ENCODE measurements at places on chromosomes 6 and 20.

- no peak for DNase-seq
These were observed 23.6 kb downstream of the POFUT1 start for GRCh38 chr20:32231245-32231644.

GRCh38 chr20:46541229-46541935 lies 9.1 kb downstream of the OCSTAMP start:
- DNase-seq, result no peak

DNA sequence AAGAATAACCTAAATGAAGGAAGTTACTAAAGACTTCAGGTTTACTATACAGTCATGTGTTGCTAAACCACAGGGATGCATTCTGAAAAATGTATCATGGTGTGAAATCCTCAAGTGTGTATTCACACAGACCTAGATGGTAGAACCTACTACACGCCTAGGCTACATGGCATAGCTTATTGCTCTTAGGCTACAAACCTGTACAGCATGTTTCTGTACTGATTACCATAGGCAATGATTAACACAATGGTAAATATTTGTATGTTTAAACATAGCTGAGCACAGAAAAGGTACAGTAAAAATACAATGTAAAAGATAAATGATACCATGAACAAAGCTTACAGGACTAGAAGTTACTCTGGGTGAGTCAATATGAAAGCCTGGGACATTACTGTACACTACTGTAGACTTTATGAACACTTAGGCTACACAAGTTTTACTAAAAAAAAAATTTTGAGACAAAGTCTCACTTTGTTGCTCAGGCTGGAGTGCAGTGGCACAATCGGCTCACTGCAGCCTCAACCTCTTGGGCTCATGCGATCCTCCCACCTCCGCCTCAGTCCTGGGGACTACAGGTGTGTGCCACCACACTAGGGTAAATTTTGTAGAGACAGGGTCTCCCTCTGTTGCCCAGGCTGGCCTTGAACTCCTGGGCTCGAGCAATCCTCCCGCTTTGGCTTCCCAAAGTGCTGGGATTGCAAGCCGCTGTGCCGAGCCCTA lies 36.0 kb downstream of the ADNP start:
- no peak for DNase-seq

DNA sequence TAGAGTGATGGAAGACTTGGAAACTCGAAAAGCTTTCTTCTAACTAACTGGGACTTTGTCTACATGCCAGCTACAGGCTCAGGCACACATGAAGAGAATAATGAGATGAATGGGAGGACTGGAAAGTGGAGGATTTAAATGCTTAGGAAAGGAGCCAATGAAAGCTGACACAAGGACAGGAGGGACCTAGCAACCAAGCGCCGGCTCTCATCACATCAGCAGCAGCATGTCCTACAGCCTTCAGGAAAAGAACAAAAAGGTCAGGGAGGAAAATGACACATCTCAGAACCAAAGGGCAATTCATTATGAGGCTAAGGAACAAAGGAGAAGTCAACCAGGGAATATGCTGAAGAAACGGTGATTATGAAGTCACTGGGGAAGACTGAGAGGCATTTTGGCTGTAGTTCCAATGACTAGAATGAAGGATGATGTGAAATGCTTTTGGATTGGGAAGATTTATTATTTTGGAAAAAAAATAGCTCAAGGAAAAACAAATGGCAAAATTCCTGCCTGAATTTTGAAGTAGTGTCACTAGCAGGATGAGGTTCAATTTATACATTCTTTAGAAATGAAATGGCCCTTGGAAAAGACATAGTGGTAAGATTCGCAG lies 5.7 kb downstream of the BACH2 start:
- DNase-seq, result no peak

DNA sequence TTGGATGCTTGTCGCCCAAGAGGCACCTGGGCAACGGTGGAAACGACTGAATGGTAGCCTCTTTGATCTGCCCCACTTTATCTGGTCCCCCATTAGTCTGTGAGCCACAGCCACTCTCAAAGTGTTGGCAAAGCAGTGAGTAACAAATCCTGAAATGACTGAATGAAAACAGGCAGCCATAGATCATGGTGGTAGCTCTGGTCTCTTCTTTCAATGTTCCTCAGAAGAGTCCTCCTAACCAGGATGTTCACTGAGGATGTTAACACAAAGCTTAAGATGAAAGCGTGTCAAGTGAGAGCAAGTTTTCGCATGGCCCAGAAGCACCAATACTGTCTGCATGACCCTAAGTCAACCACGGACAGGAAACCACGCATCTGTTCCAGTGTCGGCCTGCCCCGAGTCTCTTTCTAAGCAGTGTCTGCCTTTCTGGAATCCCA lies 107.3 kb downstream of the IRF4 start:
- DNase-seq, result peak; percentile 50

DNA sequence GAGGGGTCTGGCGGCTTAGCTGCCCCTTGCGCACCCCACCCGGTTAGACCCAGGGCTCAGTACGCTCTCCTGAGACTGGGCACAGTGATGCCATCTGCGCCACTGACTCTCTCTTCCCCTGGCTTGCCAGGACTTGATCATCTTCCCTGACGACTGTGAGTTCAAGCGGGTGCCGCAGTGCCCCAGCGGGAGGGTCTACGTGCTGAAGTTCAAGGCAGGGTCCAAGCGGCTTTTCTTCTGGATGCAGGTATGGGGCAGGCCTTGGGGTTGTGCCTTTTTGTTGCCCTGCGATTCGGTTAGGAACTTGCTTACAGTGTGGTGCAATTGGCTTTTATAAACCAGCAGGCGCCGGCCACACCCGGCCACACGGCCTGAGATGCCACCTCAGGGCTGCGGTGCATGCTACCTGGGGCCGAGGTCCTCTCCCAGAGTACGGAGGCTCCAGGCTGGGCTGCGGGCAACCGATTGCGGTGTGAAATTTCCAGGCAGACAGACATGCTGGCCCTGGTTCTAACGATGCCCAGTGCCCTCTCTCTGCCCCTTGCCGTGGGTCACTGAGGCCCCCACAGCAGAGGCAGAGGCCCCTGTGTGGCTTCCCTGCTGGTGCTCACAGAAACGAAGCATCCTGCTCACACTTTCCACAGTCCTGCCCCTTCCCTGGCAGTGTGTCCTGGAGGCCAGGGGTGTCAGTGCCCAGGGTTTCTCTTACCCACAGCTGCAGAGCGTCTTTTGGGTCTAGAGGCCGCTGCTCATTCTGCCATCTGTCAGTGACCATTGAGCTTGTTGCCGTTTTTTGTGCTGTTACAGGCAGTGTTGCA lies 1.7 kb downstream of the ADRM1 start:
- DNase-seq, result no peak

DNA sequence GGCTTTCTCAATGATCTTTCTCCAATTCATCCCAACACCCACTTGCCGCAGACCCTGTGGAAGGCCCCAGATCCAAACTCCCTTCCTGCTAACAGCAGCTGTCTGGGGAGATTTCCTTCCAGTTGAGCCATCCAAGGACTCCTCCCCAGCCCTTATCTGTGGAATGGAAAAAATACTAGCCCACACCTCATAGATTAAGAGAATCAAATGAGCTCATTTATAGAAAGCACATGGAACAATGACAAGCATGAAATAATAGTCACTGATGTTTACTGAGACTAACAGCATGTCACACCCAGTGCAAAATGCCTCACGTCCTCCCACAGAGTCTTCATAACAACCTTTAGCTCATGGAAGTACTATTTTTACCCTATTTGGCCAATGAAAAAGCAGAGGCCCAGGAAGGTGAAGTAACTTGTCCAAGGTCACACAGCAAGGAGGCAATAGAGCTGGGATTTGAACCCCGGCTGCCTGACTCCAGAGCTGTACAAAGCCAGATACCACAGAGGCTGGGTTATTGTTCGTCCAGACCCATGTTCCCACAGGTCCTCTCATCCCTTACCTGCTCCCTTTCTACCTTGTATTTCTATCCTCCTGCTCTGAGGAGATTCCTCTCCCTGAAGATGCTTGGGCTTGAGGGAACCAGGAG lies 23.4 kb upstream of the PTGIS start:
- DNase-seq, result no peak

GRCh38 chr6:46199387-46199786 lies 28.6 kb upstream of the ENPP5 start:
- DNase-seq, result no peak

DNA sequence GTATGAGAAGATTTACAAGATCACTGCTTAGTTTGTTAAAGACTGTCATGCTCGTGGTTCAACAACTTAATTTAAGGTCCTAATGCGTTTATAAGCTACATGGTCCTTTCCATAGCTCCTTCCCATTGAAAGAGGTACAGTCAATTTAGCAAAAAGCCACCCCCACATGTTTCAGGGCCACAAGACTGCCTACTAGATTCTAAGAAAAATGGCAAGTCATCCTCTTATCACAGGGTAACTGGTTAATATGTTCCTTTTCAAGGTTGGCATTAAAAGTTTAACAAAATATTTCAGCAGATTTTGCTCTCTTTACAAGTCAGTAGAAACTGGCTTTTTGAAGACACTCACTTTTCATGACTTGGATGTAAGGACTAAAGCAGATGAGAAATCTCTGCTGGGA lies 15.7 kb downstream of the GSTA3 start:
- DNase-seq, result no peak

DNA sequence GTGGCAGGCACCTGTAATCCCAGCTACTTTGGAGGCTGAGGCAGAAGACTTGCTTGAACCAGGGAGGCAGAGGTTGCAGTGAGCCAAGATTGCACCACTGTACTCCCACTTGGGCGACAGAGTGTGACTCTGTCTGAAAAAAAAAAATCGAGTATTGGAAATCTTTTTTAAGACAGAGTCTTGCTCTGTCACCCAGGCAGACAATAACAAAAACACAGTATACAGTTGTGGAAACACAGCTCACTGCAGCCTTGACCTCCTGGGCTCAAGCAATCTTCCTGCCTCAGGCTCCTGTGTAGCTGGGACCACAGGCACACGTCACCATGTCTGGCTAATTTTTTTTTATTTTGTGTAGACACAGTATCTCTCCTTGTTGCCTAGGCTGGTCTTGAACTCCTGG lies 15.0 kb downstream of the NANP start:
- no peak for DNase-seq

DNA sequence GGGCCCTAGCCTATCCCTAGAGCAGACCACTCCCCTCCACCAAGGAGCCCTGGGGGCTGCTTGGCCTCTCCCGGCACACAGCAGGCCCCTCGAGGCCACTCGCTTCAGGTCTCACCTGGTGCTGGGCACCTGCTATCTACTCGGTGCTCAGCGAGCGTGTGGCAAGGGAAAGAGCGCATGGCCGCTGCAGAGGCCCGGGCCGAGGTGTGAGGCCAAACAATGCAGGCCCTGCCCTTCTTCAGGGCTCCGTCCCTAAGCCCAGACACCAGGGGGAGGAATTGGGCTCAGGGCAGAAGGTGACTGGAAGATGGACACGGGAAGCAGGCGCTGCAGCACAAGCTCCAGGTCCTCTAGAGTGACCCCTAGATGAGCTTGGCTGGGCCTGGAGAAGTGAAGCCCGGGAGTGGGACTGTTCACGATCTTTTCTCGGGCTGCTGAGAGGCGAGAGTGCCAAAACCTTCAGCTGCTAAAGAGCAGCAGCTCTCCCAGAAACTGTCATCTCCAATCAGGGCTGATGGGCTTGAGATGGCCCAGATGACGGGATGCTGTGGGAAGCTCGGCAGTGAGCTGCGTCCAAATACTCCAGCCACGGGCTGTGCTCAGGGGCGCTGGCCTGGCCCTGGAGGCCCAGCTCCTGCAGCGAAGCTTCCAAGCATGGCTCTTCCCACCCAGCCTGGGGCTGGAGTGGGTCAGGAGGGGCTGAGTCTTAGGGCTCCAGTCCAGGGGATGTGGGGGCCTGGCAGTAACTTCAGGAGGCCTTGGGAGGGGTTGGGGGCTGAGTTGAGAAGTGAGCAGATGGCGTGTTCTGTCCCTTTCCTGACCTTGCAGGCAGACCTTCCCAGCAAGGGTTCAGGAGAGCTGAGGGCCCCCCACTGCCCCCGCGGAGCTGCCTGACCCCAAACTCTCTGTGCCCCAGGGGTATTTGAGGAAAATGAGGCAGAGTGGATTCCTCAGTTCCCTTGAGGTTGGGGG lies 43.7 kb downstream of the APCDD1L start:
- no peak for DNase-seq

- no peak for DNase-seq
These were observed 39.8 kb upstream of the MMS22L start for GRCh38 chr6:97322811-97323210.

DNA sequence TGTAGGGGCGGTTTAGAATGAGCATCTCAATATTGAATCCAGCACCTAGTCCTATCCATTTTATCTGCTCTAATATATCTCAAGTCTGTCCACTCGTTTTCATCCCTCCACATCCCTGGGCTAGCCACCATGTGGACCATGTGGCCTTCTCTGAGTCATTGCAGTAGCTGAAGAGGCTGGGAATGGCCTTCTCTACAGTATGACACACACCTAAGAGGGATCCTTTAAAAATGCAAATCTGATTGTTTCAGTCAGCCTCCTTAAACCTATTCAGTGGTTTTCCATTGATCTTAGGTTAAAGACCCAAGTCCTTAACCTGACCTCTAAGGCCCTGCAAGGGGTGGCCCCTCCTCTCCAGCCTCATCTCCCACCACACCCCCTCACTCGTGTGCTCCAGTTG lies 9.4 kb downstream of the RING1 start:
- DNase-seq, result no peak

DNA sequence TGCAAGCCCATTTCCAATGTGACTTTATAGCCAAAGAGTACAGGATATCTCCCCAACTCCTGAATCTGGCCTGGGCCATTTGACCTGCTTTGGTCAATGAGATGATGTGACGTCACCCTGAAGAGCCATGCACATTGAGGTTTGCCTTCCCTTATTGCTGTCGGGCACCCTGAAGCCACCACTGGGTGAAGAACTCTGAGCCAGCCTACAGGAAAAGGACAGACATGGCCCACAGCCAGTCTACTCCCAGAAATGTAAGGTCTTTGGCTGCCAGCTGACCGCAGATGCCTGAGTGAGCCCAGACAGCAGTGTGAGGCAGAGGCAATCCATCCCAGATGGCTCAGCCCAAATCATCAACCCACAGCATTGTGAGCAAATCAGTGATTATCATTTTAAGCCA lies 3.7 kb upstream of the SYNDIG1 start:
- DNase-seq, result no peak

Data from activated CD4-positive, alpha-beta T cell treated with anti-CD3 and anti-CD28 coated beads, Interleukin-2, amount 50 U/mL, for 24 hours (primary cell).